ENCODE measurements at places on chromosomes 11 and 22. TPM values are rescaled to one million over a fixed set of nuclear protein-coding genes. Genes with fewer than 3 reads are reported as not detected.

DNA sequence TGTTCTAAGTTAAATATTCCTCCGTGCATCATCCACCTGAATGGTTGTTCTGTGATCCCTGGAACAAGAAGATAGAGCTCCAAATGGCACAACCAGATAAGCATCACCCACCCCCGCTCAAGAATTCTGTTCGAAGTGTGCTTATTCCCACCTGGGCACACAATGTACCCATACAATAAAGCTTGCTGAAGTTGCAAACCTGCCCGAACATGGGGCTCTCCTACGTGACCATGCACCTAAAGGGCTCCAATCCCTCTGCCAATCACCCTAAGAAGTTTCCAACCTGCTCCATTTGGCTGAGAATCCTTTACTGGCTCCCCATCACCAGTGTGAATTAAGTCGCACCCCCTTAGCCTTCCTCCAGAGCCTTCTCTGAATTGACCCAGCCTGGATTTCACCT is 1157.4 kb downstream of the TBC1D22A start:
- H3K27ac ChIP-seq: no peak overlapping the region
- no peak for DNase-seq
- peaks cover 16% of the 10 kb centered on the region for H3K4me1 ChIP-seq
- H3K36me3 ChIP-seq: no peaks in the 10 kb centered on the region
- no peaks in the 10 kb centered on the region for H3K27me3 ChIP-seq

GRCh38 chr11:44437122-44437521 is 127.2 kb upstream of the ALX4 start:
- no peak for DNase-seq
- no peaks in the 10 kb centered on the region for H3K36me3 ChIP-seq
- H3K4me1 ChIP-seq: no peaks in the 10 kb centered on the region

GRCh38 chr11:27916541-27917100 is 191.3 kb downstream of the KIF18A start:
- no peaks in the 10 kb centered on the region for H3K36me3 ChIP-seq
- no peak overlapping the region for H3K27ac ChIP-seq
- no peak for DNase-seq

GRCh38 chr11:35390737-35391682 is 28.3 kb downstream of the SLC1A2 start:
- H3K27me3 ChIP-seq: no peaks in the 10 kb centered on the region
- H3K4me1 ChIP-seq: peaks cover 22% of the 10 kb centered on the region
- H3K27ac ChIP-seq: no peak overlapping the region
- DNase-seq: no peak

DNA sequence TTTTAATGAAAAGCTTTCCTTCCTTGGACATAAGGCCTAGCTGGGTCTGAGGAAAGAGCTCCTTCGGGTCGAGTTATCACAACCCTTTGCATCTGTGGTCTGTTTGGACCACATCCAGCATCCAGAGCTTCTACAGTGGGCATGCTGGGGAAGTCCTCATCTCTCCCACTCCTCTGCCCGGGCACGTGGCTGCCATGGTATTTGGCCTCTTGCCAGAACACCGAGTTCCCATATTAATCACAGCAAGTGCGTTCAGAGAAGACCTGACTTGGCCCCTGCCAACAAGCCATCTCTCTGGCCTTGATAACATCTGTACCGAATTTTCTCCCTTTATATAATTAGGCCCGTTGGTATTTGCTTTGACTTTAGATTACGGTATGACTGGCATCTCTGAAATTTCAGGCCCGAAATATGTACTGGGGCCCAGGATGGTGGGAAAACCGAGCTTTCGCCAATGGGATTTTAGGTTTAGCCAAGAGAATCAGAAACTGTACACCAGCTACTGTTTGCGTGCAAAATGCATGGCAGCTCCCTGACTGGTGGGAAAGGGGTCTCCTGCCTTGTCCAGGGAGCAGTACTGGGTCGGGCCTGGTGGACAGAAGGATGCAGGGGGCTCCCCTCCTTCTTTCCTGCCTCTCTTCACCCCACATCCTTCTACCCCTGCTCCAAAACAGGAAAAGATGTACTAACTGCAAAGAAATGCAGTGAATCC is 90.0 kb downstream of the MICAL2 start:
- no peak overlapping the region for H3K4me3 ChIP-seq
- no peaks in the 10 kb centered on the region for H3K36me3 ChIP-seq
- DNase-seq: no peak
- peaks cover 12% of the 10 kb centered on the region for H3K4me1 ChIP-seq
- H3K27ac ChIP-seq: no peak overlapping the region
- H3K27me3 ChIP-seq: peaks cover 3% of the 10 kb centered on the region

DNA sequence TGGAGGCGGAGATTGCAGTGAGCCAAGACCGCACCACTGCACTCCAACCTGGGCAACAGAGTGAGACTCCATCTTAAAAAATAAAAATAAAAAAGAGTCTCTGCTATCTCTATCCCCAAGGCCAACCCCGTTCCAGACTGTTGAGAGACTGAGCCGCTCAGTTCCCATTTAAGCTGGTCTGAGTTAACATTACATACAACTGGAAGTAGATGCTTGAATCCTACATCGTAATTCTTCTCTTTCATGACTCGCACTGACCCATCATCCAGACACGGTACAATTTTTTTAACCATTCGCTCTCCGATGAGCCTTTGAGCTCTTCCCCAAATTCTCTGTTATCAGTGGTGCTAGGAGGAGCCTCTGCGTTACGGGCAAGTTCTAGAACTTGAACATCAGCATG is 4.9 kb upstream of the CYTH4 start:
- H3K27ac ChIP-seq: no peak overlapping the region
- DNase-seq: no peak
- no peaks in the 10 kb centered on the region for H3K27me3 ChIP-seq
- H3K4me3 ChIP-seq: no peak overlapping the region
- H3K36me3 ChIP-seq: no peaks in the 10 kb centered on the region

DNA sequence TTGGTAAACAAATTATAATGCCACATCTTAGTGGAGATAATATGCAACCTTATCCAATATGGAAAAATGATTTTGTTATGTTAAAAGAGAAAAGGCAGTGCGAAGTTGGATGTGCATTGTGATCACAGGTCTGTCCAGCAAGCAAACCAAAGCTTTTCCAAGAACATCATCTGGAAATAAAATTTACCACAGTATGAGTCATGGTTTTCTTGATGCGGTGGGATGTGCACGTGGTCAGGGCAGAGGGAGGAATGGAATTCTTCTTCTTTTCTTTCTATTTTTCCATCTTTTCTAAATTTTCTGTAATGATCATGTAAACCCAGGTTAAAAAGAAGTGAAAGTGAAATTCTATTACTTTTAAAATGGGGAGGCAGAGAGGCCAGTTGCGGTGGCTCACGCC is 169.8 kb downstream of the C11orf91 start:
- H3K27me3 ChIP-seq: no peaks in the 10 kb centered on the region
- H3K4me3 ChIP-seq: no peak overlapping the region
- no peaks in the 10 kb centered on the region for H3K36me3 ChIP-seq
- peaks cover 4% of the 10 kb centered on the region for H3K4me1 ChIP-seq
- no peak for DNase-seq

- H3K4me3 ChIP-seq: no peak overlapping the region
- DNase-seq: no peak
- no peaks in the 10 kb centered on the region for H3K27me3 ChIP-seq
Observed at GRCh38 chr22:12601870-12602779, 2925.9 kb upstream of the OR11H1 start.

DNA sequence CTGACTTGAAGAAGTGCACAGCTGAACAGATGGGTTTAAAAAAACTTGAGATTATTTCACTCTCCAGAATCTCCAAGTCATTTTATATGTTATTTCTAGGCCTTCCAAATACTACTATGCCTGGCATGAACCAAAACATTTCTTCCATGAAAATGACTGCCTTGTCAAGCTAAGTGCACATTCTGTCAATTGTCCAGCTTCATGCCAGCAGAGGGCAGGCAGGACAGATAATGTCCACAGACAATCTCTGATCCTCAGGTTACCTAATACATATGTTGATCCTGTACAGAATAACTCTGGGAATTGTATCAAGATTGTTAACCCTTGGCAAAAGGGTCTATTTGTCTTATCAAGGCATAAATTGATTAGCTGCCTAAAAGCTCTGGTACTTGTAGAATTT is 229.5 kb downstream of the AASDHPPT start:
- H3K36me3 ChIP-seq: no peaks in the 10 kb centered on the region
- no peaks in the 10 kb centered on the region for H3K4me1 ChIP-seq
- H3K4me3 ChIP-seq: no peak overlapping the region
- H3K27ac ChIP-seq: no peak overlapping the region
- DNase-seq: no peak
- no peaks in the 10 kb centered on the region for H3K27me3 ChIP-seq

GRCh38 chr11:78946945-78947902 is 372.6 kb upstream of the NARS2 start:
- H3K4me3 ChIP-seq: no peak overlapping the region
- H3K27me3 ChIP-seq: no peaks in the 10 kb centered on the region
- no peak overlapping the region for H3K27ac ChIP-seq
- no peak for DNase-seq

- H3K36me3 ChIP-seq: no peaks in the 10 kb centered on the region
- H3K27me3 ChIP-seq: no peaks in the 10 kb centered on the region
- peaks cover 50% of the 10 kb centered on the region for H3K4me1 ChIP-seq
- H3K4me3 ChIP-seq: no peak overlapping the region
- DNase-seq: no peak
- no peak overlapping the region for H3K27ac ChIP-seq
Observed at GRCh38 chr22:20159076-20159475, 8.2 kb upstream of the CCDC188 start.

GRCh38 chr11:69440876-69441275 is 40.6 kb upstream of the LINC01488 start:
- DNase-seq: no peak
- H3K27me3 ChIP-seq: no peaks in the 10 kb centered on the region
- no peak overlapping the region for H3K27ac ChIP-seq
- no peaks in the 10 kb centered on the region for H3K36me3 ChIP-seq
- no peak overlapping the region for H3K4me3 ChIP-seq

DNA sequence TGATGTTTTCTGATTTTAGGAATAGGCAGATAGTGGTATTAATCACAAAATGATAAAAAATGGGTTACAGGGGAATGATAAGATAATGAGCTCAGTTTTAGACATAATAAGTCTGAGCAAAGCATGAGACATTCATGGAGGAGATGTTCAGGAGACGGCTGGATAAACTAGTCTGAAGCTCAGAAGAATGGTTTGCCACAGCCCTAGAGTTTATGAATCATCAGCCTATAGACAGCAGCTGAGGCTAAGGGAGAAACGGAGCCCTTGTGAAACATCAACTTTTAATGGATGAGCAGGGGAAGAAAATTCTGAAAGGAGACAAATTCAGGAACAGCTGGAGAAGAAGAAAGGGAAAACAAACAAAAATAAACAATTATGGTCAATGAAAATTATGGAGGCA is 87.2 kb downstream of the RELT start:
- no peak overlapping the region for H3K4me3 ChIP-seq
- no peaks in the 10 kb centered on the region for H3K36me3 ChIP-seq
- no peaks in the 10 kb centered on the region for H3K27me3 ChIP-seq
- DNase-seq: no peak

GRCh38 chr11:65293909-65294381 is 20.7 kb upstream of the CDC42EP2 start:
- no peak for DNase-seq
- H3K4me1 ChIP-seq: peaks cover 31% of the 10 kb centered on the region
- H3K27ac ChIP-seq: no peak overlapping the region
- H3K27me3 ChIP-seq: no peaks in the 10 kb centered on the region
- peaks cover 37% of the 10 kb centered on the region for H3K36me3 ChIP-seq

C11orf87 gene
- total RNA-seq: 56.1 TPM

C22orf31 gene
- not detected for total RNA-seq

LGR4 gene
- total RNA-seq: 65.7 TPM

CNTF gene
- 1.8 TPM for total RNA-seq

MAPK8IP1 gene
- 77.4 TPM for total RNA-seq

UPK2 gene
- not detected for total RNA-seq

Data from spinal cord (tissue), 10 donors.